ENCODE measurements at places on chromosomes 3 and 15. TPM values are rescaled to one million over a fixed set of nuclear protein-coding genes. Genes with fewer than 3 reads are reported as not detected.

The GAP43 gene
- total RNA-seq = not detected

DNA sequence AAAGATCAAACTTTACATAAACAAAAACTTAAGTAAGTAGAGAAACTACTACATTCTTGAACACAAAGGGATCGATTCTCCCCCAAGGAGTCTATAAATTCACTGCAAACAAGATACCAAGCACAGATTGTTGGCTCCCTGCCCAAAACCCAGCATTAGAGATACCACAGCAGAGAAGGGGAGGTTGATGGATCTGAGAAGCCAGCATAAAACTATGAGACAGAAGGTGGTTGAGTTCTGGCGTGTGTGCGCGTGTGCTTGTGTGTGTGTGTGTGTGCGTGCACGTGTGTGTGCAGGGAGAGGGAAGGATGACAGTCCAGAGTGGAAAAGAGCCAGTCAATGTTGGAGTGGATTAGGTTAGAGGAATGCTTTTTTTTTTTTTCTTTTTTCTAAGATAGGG, 143.2 kb upstream of the PRR20G start:
- no peak for DNase-seq

- DNase-seq = no peak
Observed at GRCh38 chr3:139928708-139929505, 6.1 kb upstream of the CLSTN2 start.

DNA sequence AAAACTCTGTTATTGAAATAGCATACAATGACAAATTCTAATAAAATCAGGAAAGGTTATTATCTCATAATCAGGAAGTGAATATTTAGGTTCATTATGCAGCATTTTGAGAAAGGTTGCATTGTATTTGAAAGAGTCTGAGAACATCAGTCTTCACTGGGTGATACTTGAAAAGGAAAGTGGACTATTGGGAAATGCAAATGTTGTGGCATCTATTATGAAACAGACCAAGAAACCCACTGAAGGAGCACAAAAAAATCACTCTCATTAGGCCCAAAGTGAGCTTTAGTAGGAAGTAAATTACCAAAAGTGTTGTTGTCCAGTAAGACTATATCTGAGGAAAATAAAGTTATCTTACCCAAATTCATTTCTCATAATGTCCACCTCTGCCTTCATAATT, 90.8 kb downstream of the ZPLD1 start:
- no peak for DNase-seq

DNA sequence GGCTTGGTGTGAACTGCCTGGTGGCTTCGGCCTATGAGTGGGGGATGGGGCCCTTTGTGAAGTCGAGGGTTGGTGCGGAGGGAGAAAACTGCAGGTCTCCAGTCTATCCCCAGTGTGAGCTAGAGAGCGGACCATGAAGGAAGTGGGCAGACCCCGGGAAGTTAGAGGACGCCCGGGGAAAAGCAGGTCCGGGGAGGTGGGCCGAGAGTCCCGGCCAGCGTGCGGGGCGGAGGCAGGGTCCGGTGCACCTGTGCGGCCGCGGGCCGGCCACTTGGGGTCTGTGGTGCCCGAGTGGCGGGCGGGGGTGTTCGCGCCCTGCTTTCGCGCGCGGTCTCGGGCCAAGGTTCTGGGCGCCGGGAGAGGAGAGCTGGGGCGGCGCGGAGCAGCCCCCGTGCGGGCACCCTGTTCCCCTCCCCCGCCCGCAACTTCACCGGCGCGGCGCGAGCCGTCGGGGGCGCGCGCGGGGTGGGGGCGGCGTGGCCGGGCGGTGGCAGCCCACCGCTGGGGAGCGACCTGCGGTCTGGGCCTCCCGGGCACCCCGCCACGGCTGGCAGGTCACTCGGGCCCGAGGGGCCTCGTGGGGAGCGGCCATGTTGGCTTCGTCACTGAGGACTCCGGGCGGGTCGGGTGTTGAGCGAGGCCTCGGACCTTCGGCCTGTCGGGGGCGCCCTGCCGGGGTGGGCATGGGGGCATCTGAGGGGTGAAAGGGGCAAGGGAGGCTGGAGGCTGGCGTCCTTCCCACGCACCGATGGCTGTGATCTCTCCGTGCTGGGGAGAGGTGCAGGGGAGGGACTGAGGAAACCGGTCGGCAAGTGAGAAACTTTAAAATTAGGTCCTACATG, 4.8 kb downstream of the UBE2E1 start:
- peak; percentile 91 for DNase-seq

The ZIC4 gene
- total RNA-seq = not detected

DNA sequence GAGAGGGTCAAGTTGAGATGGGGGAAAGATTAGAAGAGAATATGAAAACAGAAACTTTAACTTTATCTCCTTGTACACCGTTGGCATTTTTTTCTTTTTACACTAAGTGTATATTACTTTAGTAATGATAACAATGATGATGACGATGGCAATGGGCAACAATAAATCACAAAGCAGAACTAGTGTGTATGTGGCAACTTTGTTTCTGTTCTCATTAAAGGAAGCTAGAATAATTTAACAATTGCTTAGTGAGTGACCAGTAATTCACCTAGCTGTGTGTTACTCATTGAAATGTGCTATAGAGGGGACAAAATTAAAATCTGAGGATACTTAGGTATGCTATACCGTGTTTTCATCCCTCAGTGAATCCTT, 318.5 kb upstream of the TBL1XR1 start:
- DNase-seq = no peak

GRCh38 chr3:143011705-143012104, 10.3 kb downstream of the U2SURP start:
- DNase-seq = no peak

- no peak for DNase-seq
Observed at GRCh38 chr3:184812662-184813042, 686 bp downstream of the VPS8 start.

GRCh38 chr15:39299486-39300267, 281.2 kb upstream of the THBS1 start:
- no peak for DNase-seq

DNA sequence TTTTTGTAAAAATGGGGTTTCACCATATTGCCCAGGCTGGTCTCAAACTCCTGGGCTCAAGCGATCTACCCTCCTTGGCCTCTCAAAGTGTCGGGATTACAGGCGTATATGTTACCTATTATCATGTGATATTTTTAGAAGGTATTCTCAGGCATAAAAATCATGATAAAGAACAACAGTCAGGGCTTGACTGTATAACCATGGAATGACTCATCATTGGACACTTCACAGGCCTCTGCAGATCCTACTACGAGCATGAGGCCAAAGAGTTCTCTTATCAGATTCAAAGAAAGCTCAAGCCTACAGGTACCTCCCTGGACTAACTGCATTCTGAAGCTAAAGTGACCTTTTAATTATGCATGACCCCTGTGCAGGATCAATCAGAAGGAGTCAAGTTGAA, 91.7 kb upstream of the PRICKLE2 start:
- no peak for DNase-seq

DNA sequence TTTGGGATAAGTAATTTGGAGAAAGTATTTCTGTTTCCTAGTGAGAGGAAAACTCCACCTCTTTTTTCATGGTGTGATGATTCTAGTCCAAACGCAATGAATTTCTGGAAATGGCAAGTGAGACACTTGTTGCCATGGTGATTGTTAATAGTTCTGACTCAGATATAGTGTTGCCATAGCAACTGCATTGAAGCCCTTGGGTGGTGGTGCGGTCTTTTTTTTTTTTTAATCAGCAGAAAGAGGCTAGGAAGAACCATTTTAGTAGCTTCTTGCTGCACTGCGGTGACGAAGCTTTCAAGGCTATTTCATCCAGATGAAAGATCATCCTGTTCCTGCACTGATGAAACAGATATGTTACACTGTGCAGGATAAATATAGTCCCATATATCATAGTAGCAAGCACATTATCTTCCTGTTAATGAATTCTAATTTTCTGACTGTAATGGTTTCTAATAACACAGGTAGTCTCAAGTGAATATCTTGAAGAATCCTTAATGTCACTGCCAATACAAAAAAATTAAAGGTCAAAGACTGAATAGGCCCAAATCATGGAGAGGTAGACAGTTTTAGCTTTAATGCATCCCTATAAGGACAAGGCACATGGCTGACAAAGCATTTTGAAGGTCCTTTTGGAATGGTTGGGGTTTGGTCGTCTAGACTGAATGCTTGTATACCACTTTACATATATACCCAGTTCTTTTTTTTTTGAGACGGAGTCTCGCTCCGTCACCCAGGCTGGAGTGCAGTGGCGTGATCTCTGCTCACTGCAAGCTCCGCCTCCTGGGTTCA, 125.1 kb upstream of the ZBTB20 start:
- no peak for DNase-seq

- no peak for DNase-seq
Observed at GRCh38 chr3:47836986-47837385, 34.0 kb downstream of the DHX30 start.

DNA sequence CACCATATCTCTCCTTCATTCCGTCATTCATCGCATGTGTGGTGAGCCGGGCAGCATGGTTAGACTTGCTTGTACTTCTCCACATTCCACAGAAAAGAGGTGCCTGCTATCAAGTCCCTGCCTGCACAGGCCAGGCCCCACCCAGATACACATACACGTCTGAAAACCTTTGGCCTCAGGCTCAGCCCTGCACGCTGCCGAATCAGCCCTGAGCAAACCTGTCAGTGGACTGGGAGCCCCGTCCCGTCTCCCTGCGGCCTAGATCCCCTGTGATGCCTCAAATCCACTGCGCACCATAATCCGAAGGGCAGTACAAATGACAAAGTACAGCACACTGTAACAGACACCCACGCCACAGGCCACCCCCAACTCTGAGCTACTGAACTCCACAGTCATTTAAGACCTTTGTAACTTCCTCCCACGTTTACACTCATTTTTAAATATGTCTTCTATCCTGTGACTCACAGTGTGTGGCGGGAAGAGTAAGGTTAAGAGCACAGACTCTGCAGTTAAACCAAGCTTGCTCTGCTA, 67.1 kb downstream of the MB21D2 start:
- DNase-seq = no peak

GRCh38 chr3:187770224-187770623, 25.0 kb upstream of the BCL6 start:
- no peak for DNase-seq

GRCh38 chr3:143793971-143794370, 54.3 kb downstream of the SLC9A9 start:
- DNase-seq = no peak

The FETUB gene
- total RNA-seq = not detected

GRCh38 chr3:65561617-65562016, 477.1 kb downstream of the MAGI1 start:
- DNase-seq = no peak

DNA sequence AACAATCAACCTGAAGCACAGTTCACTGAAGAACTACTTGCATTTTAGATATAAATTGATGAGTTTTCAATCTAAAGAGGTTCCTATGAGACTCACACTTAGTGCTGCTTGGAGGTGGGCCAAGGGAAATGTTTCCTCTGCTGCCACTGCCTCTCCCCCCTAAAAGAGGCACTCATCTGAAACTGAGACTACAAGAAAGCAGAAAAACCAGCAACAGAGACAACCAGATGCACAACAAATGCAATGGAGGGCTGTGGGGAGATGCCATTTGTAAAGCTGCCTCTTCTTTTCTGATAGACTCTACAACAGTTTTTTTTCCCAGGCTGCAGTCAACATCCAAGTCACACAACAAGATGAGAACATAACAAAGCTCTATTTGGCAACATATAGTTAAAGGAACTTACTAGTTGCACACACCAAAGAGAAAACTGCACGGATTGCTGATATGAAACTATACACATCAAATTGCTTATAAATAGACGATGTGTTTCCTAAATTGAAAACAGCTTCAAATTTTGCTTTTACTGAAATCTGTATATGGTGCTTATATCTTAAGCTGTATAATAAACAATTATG, 11.0 kb downstream of the TSPAN3 start:
- DNase-seq = no peak

GRCh38 chr15:52559575-52559974, 9.3 kb downstream of the ARPP19 start:
- no peak for DNase-seq

DNA sequence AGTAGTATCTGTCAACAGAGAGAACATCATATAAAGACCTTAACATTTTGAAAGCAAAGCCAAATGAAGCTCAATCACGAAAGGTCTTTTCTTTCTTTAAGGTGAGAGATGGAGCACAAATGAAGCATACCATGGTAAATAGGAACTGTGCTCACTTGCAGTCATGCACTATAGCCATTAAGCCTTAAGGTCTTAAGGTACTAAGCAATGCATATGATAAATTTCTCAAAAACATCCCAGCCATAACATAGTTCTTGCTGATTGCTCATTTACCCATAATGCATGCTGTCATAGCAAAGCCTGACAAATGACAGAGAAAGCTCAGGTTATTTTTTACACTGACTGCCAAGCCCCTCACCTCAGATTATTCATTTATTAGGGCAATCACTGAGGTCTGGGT, 214.5 kb downstream of the MECOM start:
- DNase-seq = no peak

The CFAP100 gene
- total RNA-seq = not detected

- no peak for DNase-seq
Observed at GRCh38 chr3:13822042-13822441, 57.8 kb downstream of the WNT7A start.
